ENCODE measurements at places on chromosomes 12 and 14. TPM values are rescaled to one million over a fixed set of nuclear protein-coding genes. Genes with fewer than 3 reads are reported as not detected.

RHOJ gene
- 11.6 TPM for total RNA-seq

CACNA1C gene
- 2.1 TPM for total RNA-seq

POTEM gene
- not detected for total RNA-seq

TMCC3 gene
- 15.0 TPM for total RNA-seq

DEPDC4 gene
- 0.79 TPM for total RNA-seq

ITGA5 gene
- total RNA-seq, result 62.7 TPM

SLCO1B3 gene
- total RNA-seq, result not detected

OR6C70 gene
- not detected for total RNA-seq

EXOC3L4 gene
- total RNA-seq, result not detected

KRT81 gene
- total RNA-seq, result 0.71 TPM

TAS2R8 gene
- not detected for total RNA-seq

STYK1 gene
- not detected for total RNA-seq

RFX4 gene
- total RNA-seq, result not detected

LRFN5 gene
- 4.6 TPM for total RNA-seq

PCK2 gene
- 47.4 TPM for total RNA-seq

IL31 gene
- not detected for total RNA-seq

C12orf56 gene
- total RNA-seq, result not detected

MON2 gene
- total RNA-seq, result 189 TPM

CCDC197 gene
- total RNA-seq, result not detected

ENDOU gene
- total RNA-seq, result 0.11 TPM

NOVA1 gene
- 6.9 TPM for total RNA-seq

SIX1 gene
- 3.6 TPM for total RNA-seq

A2M gene
- 124 TPM for total RNA-seq

CDC42BPB gene
- 99.5 TPM for total RNA-seq

LTB4R2 gene
- total RNA-seq, result 18.5 TPM

KRT86 gene
- total RNA-seq, result 0.39 TPM

CCND2 gene
- 134 TPM for total RNA-seq

TROAP gene
- 2.6 TPM for total RNA-seq

IL23A gene
- total RNA-seq, result 1.1 TPM

TAS2R13 gene
- 8.9 TPM for total RNA-seq

BCDIN3D gene
- 3.9 TPM for total RNA-seq

CLEC4D gene
- total RNA-seq, result not detected

PIP4P1 gene
- 22.8 TPM for total RNA-seq

ZC2HC1C gene
- 15.8 TPM for total RNA-seq

SLC7A8 gene
- total RNA-seq, result 53.6 TPM

PELI2 gene
- total RNA-seq, result 17.6 TPM

PAN2 gene
- 148 TPM for total RNA-seq

ZC3H14 gene
- 112 TPM for total RNA-seq

GRIP1 gene
- 9.9 TPM for total RNA-seq

TMPRSS12 gene
- total RNA-seq, result not detected

SERPINA3 gene
- 200 TPM for total RNA-seq

HIP1R gene
- 52.7 TPM for total RNA-seq

APPL2 gene
- total RNA-seq, result 30.0 TPM

COCH gene
- 1.7 TPM for total RNA-seq

RPS6KA5 gene
- total RNA-seq, result 8.5 TPM

VEZT gene
- total RNA-seq, result 149 TPM

STAC3 gene
- total RNA-seq, result 0.88 TPM

ACRBP gene
- 11.2 TPM for total RNA-seq

PTCSC3 gene
- 37.6 TPM for total RNA-seq

TSHR gene
- 551 TPM for total RNA-seq

AQP5 gene
- total RNA-seq, result 2.0 TPM
